ENCODE measurements at places on chromosomes 1 and 21.

DNA sequence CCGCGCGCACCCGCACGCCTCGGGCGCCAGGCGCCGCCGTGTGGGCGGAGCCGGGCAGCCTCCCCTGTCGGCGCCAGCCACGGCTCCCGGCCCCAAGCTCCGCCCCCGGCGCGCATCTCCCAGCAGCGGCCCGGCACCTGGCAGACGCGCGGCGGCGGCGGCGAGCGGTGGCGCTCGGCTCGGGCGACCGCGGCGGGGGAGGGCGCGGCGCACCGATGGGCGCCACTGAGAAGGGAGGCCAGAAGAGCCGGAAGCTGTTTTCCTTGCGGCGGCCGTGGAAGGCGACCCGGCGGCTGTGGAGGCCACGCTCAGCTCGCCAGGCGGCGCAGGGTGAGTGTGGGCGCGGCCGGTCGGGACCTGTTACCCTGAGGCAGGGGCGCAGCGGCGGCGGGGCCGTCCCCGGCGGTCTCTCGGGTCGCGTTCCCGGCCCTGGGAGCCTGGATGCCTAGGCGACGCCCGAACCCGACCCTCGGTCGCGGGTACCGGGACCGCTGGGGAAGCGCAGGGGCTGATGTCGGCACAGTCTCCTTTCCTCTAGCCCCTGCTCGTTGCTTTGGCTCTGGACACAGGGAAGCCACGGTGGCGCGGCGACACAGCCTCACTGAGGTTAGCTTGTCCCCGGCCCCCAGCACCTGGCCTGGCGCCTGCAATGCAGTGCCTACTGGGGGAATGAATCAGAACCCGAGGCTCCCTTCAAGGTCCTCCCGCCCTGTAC is 54.9 kb upstream of the DNAJC6 start:
- H3K36me3 ChIP-seq: no peaks in the 10 kb centered on the region
- H3K4me3 ChIP-seq: peak overlapping the region; percentile 84
- no peak overlapping the region for H3K27ac ChIP-seq
- H3K27me3 ChIP-seq: no peaks in the 10 kb centered on the region
- peaks cover 5% of the 10 kb centered on the region for H3K4me1 ChIP-seq

DNA sequence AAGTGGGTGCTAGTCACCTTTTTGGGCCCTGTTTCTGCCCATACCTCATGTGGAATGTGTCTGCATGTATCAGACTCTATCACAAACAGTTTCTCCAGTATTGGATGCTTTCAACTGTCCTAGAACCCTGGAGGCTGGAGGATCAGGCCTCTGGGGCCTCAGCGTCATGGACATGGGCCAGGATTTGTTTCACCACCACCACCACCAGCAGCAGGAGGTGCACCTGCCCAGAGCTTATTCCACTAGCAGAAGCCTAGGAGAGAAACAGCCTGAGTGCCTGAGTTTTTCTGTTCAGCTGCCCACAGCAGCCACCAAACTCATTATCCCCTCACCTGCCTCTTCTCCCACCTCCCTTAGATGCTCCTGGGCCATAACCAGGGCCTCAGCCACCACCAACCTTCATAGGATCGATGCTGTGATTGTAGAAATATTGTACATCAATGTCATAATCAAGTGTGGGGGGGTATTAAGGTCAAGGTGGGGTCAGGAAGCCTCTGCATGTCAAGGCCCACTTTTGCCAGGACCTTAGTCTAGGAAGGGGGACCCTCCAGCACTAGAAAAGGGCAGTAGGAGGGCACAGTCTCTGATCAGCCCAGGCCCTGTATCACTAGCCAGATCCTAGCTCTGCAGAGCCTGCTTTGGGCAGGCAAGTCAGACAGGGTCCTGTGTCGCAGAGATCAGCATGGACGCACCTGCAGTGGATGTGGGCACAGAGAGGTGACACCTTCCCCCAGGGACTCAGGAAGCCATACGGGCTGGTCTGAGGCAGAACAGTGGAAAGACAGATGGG is 9.3 kb downstream of the DMAP1 start:
- no peaks in the 10 kb centered on the region for H3K4me1 ChIP-seq
- no peaks in the 10 kb centered on the region for H3K27me3 ChIP-seq
- H3K27ac ChIP-seq: no peak overlapping the region
- H3K4me3 ChIP-seq: no peak overlapping the region
- H3K36me3 ChIP-seq: peaks cover 38% of the 10 kb centered on the region

DNA sequence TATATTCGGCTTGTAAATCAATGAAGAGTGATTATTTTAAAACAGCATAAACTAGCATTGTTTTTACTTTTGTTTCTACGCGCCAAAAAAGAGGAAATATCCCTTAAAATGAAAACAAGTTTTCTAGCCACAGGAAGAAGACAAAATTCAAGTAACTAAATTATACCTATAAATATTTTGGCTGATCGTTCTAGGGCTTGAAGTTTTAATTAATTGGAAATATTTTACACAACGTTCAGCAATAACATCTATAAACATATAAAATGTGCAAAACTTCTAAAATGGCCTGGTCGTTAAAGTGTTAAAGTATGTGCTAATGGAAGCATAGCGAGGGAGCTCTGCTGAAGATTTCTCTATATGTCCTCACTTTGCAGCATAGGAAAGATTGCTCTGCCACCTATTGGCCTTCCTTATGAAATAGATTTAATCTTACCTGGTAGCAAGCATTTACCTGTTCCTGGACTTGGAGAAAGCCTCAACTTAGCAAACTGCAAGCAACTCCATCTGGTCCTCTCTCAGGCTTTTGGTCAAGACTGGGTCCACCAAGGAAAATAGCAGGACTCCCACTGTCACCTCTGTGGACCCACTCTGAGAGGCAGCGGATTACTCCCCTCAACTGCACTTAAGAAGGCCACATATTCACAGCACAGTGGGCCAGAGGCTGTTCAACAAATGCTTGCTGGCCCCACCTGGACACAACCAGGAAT is 351.3 kb upstream of the RUNX1 start:
- no peaks in the 10 kb centered on the region for H3K4me1 ChIP-seq
- H3K36me3 ChIP-seq: no peaks in the 10 kb centered on the region
- peak; percentile 12 for DNase-seq
- H3K27me3 ChIP-seq: no peaks in the 10 kb centered on the region
- H3K4me3 ChIP-seq: no peak overlapping the region

GRCh38 chr1:229579059-229579673 is 20.7 kb upstream of the ABCB10 start:
- H3K27me3 ChIP-seq: no peaks in the 10 kb centered on the region
- H3K36me3 ChIP-seq: no peaks in the 10 kb centered on the region
- peak overlapping the region; percentile 8 for H3K4me3 ChIP-seq
- peak; percentile 21 for DNase-seq

DNA sequence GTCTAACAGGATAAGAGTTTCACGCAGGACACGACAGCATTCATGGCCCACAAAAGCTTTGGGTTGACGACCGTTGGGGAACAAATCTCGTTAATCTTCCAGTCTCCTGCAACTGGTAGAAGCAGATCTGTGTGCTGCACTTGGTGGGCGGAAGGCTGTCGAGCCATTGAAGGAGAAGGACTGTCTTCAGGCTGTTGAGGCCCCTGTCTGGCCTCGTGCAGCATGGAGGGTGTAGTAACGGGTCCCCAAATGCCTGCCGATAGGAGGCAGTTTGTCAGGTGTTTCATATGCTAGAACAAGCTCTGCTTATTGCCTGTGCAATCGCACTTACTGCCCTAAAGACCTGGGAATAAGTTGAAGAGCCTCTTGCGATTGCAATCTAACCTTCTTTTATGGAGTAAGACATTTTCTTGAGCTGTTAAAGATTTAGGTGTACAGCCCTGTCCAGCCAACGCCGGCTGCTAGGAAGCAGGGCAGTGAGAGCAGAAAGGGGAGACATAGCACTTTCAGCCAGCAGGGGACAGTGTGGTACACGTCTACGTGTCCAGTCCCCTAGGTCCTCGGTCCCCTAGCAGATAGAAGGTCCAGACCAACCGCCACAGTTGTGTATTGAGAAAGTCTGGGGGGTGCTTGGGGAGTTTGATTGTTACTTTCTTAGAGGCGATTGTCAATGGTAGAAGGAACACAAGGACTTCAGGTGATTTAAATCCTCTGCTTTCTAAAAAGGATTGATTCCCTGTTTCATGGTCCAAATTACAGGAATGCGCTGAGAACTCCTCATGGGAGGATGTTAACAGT is 102.3 kb upstream of the TMPRSS2 start:
- no peak for DNase-seq
- no peak overlapping the region for H3K4me3 ChIP-seq
- H3K4me1 ChIP-seq: peaks cover 15% of the 10 kb centered on the region
- H3K27ac ChIP-seq: no peak overlapping the region
- H3K36me3 ChIP-seq: no peaks in the 10 kb centered on the region
- no peaks in the 10 kb centered on the region for H3K27me3 ChIP-seq

- H3K4me3 ChIP-seq: no peak overlapping the region
- no peaks in the 10 kb centered on the region for H3K27me3 ChIP-seq
- no peaks in the 10 kb centered on the region for H3K4me1 ChIP-seq
These were observed 40.2 kb downstream of the ADAMTS1 start for GRCh38 chr21:26804895-26805609.

GRCh38 chr1:177983077-177983476 is 13.2 kb upstream of the SEC16B start:
- no peak overlapping the region for H3K27ac ChIP-seq
- H3K27me3 ChIP-seq: no peaks in the 10 kb centered on the region
- no peak overlapping the region for H3K4me3 ChIP-seq
- no peak for DNase-seq
- no peaks in the 10 kb centered on the region for H3K4me1 ChIP-seq

GRCh38 chr1:18578271-18578670 is 52.4 kb upstream of the PAX7 start:
- no peak overlapping the region for H3K4me3 ChIP-seq
- H3K27me3 ChIP-seq: no peaks in the 10 kb centered on the region
- no peaks in the 10 kb centered on the region for H3K4me1 ChIP-seq
- no peaks in the 10 kb centered on the region for H3K36me3 ChIP-seq
- no peak overlapping the region for H3K27ac ChIP-seq

DNA sequence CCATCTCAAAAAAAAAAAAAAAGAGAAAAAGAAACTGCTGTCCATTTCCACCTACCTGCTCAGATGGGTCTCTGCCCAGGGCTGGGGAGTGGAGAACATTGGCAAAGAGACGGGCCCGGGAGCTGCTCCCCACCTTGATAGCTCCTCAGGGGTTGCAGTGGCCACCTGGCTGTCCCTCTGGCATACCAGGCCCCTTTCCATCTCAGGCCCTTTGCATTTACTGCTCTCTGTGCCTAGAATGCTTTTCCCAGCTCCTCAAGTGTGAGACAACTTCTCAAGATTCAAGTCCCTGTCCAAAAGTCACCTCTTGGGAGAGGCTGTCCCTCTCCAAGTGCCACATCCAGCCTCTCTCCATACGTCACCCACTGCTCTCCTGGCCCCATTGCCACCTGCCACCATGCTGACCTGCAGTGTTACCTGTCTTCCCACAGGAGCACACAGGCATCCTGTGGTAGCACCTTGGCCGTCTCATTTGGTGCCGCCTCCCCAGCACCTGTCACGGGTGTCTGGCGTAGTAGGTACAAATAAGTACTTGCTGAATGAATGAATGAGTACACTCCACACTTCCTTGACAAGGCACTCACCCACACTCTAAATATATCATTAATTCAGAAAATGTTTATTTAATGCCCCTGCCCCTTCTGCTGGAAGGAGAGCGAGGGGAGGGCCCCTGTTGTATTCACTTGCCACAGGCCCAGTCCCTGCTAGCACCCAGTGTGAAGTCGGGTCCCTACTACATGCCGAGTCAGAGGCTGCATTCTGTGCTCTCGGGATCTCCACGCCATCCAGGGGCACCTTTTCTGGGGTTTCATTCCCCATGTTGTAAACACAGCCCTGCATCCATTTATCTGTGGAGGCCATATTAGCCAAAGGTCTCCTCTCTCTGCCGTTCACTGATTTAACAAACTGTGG is 48.8 kb downstream of the DISP3 start:
- H3K27me3 ChIP-seq: no peaks in the 10 kb centered on the region
- no peaks in the 10 kb centered on the region for H3K4me1 ChIP-seq
- DNase-seq: no peak

GRCh38 chr1:168110896-168111545 is 25.7 kb downstream of the GPR161 start:
- peaks cover 64% of the 10 kb centered on the region for H3K36me3 ChIP-seq
- peak; percentile 17 for DNase-seq
- H3K4me1 ChIP-seq: peaks cover 8% of the 10 kb centered on the region
- H3K27ac ChIP-seq: no peak overlapping the region
- no peak overlapping the region for H3K4me3 ChIP-seq

- H3K27me3 ChIP-seq: no peaks in the 10 kb centered on the region
- H3K27ac ChIP-seq: no peak overlapping the region
- DNase-seq: no peak
- H3K36me3 ChIP-seq: no peaks in the 10 kb centered on the region
These were observed 77.3 kb downstream of the RPE65 start for GRCh38 chr1:68372487-68372886.

- no peaks in the 10 kb centered on the region for H3K36me3 ChIP-seq
- no peak overlapping the region for H3K27ac ChIP-seq
- no peak for DNase-seq
- H3K27me3 ChIP-seq: no peaks in the 10 kb centered on the region
- H3K4me1 ChIP-seq: peaks cover 7% of the 10 kb centered on the region
These were observed 12.8 kb upstream of the ZSCAN20 start for GRCh38 chr1:33459691-33460090.

DNA sequence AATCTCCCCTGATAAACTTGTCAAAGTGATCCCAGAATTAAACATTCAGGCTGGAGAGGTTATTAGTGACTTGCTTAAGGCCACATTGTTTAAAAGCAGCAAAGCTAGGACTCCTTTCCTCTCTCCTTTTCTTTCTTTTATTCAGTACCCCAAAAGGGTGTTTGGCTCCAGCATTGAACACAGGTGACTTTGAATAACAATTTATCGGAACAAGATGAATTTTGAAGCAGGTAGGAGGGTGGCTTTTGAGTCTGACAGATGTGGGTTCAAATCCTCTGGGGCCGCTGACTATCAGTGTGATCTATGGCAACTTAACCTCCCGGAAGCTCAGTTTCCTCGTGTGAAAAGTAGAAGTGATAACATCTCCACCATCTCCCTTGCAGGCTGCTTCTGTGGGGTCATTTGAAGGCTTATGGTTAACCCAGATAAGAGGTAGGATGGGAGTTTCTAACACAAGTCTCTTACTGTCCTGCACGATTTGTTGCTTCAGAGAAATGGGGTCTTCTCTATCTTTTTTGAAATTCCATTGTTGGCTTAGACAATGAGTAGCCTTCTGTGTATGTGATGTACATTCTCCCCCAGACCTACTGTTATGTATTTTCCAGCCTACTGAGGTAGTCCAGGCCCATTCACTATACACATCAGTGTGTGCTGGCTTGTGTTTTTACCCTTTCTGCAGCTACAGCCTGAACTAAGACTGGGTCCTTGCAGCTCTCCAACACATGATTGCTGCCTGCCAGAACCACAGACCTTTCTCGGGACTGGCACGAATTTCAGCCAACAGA is 29.0 kb downstream of the JUN start:
- no peak overlapping the region for H3K27ac ChIP-seq
- no peaks in the 10 kb centered on the region for H3K36me3 ChIP-seq
- H3K4me3 ChIP-seq: no peak overlapping the region
- H3K27me3 ChIP-seq: no peaks in the 10 kb centered on the region
- no peak for DNase-seq

- H3K36me3 ChIP-seq: peaks cover 7% of the 10 kb centered on the region
- no peaks in the 10 kb centered on the region for H3K27me3 ChIP-seq
- H3K27ac ChIP-seq: no peak overlapping the region
- peak; percentile 76 for DNase-seq
- peaks cover 11% of the 10 kb centered on the region for H3K4me1 ChIP-seq
- H3K4me3 ChIP-seq: no peak overlapping the region
These were observed 21.3 kb downstream of the RRP1 start for GRCh38 chr21:43810505-43811261.

- no peak overlapping the region for H3K4me3 ChIP-seq
- peaks cover 1% of the 10 kb centered on the region for H3K4me1 ChIP-seq
- no peak for DNase-seq
- H3K27ac ChIP-seq: no peak overlapping the region
- no peaks in the 10 kb centered on the region for H3K36me3 ChIP-seq
These were observed 67.9 kb downstream of the KAZN start for GRCh38 chr1:14666373-14666772.

Measured in neuronal stem cell (in vitro differentiated cells).